MV-4-11 (cell line): ENCODE measurements at places on chromosomes 4 and X.
A peak's percentile ranks its signal among the peaks of the same experiment; 100 is the strongest.

GRCh38 chr4:26001413-26001812 is 87.4 kb downstream of the SMIM20 start:
- no peak for DNase-seq

DNA sequence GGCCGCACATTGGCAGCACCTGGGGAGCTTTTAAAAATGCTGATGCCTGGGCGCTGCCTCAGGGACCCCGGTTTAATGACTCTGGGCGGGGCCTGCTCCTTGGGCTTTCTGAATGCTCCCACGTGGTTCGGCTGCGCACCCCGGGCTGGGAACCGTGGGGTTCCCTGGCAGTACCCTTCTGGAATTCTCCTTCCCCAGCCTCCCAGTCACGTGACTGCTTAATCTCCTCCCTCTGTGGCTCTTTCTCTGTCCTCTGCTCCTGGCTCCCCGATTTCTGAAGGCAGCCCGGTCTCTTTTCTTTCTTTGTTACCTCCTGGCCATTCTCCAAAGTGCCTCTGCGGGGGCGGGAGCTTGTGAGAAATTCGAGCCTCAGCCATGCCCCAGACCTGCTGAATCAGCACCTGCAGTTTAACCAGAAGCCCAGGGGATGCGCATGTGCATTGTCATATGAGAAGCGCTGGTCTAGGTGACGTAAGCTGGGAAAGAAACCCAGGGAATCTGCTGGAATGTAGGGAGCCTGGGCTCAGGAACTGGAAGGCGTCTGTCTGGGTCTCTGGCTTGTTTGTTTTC is 16.6 kb downstream of the CLCN4 start:
- DNase-seq, result no peak

GRCh38 chrX:136121788-136122187 is 25.5 kb upstream of the FHL1 start:
- no peak for DNase-seq

- no peak for DNase-seq
Measured at GRCh38 chr4:114527637-114528036, 71.0 kb upstream of the UGT8 start.

DNA sequence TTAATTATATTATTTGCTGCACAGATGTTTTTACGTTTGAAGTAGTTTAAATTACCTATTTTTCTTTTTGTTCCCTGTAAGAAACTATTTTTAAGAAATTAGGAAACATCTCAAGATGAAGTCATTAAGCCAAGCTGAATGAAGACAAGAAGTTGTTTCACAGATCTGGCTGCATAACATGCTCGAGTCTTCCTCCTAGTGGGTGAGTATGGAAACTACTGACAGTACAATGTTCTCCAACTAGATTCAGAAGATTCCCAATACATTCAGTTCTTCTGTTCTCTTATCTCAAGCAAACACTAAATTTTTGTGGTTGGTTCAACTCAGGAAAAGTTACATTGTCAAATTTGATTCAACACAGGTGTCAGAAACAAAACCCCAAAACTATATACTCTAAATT is 256.8 kb upstream of the VCX start:
- peak; percentile 0 for DNase-seq

- DNase-seq, result no peak
Measured at GRCh38 chr4:141807103-141807891, 170.9 kb downstream of the IL15 start.
